Body of pancreas (tissue), 4 donors: ENCODE measurements at places on chromosomes 6 and 20. TPM values are rescaled to one million over a fixed set of nuclear protein-coding genes. Genes with fewer than 3 reads are reported as not detected.
A peak's percentile ranks its signal among the peaks of the same experiment; 100 is the strongest.

The LZTS3 gene
- total RNA-seq, result 72.2 TPM

DNA sequence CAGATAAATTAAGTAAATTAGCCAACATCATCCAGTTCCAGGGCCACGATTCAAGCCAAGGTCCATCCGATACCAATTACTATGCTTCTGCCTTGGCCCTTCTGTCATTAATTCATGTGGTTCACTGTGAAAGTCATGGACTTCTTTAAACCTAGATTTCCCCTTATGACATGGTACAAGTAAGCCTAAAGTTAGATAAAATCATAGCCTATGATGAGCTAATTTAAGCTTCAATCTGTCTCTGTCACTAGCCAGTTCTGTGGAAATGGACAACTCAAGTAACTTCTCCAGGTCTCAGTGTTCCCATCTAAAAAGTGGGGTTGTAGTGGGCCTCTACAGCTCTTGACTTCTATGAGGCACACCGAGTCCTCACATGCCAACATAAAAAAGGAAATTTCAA, 225.5 kb upstream of the MARCKS start:
- DNase-seq, result no peak

DNA sequence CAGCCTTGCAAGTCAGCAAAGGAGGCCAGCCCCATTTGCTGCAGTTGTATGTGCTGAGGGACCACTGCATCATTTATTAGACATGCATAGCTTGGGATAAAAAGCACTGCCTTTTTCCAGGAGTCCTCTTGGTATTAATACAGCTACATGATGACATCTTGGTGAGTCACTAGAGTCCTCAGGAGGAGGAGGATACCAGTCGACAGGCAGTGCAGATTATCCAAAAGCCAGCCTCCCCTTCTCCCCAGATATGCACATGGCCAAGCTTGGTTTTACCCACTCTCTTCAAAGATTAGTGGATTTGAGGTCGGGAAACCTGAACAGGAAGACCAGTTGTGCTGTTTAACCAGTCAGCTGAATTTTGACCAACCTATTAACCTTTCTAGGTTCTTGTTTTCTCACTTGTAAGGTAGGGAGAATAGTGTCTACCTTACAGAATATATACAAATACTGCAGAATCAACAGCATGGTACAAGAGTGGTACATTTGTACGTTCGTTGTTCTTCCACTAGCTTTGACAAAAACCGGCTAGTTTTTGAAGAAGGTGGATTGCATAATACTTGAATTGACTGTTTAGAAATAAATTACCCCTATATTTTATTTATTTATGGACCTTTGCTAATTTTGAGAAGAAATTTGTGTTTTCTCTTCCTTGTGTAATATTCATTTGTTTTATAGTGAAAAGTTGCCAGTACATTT, 31.9 kb downstream of the VAPB start:
- DNase-seq, result no peak

DNA sequence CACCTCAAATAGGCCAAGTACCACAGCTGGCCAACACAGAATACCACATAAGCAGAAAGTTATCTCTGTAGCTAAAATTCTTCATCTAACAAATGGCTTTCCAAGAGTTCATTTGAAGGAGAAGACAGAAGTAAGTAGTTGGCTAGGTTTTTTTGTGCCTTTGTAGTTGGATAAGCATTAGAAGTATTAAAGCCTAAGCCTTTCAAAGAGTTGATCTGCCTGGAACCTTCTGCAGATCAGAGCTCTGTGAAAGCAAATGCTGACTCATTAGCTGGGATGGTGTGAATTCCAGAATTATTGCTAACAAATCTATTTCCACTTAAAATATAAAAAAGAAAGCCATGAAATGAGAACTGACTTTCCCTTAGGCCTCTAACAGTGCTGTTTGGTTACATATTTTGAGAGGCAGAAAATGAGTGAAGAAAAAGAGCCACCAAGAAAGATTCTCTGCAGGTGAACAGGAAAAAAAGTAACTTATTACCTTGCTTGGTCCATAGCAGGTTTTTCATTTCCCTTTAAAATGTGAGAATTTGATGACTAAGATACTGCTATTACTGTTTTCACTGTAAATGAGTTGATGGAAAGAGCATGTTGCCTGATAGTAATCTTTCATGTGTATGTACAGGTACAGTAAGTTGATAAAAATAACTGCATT, 763.2 kb upstream of the FLRT3 start:
- DNase-seq, result no peak

GRCh38 chr20:48846516-48847492, 19.0 kb upstream of the PREX1 start:
- no peak for DNase-seq

- no peak for DNase-seq
These were observed 3.5 kb downstream of the FOXP4 start for GRCh38 chr6:41549673-41550072.

- DNase-seq, result no peak
These were observed 413.2 kb upstream of the GJE1 start for GRCh38 chr6:141719476-141719875.

- no peak for DNase-seq
These were observed 270.0 kb upstream of the ZFP64 start for GRCh38 chr20:52461582-52461981.

- DNase-seq, result peak; percentile 91
These were observed at the start of gene HMGA1 for GRCh38 chr6:34236443-34237315. Gene HMGA1, plus strand, starts transcription at chr6:34236873. Its CDS starts 3,908 bp downstream, at chr6:34240781.

DNA sequence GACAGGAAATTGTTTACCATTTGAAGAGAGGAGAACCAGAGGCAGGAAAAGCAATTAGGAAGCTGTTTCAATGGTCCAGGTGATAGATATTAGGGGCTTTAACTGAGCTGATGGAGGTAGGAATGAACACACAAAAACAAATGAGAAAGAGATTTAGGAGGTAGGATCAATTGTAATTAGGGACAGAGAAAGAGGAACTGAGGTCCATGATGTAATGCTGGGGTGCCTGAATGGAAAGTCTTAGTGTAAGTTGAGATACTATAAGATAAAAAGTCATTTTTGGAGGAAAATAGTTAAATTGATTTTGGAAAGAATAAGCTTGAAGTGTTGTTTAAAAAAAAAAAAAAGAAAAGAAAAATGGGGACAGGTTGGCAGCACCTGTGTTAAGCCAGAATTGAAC, 58.5 kb upstream of the B3GAT2 start:
- DNase-seq, result no peak

DNA sequence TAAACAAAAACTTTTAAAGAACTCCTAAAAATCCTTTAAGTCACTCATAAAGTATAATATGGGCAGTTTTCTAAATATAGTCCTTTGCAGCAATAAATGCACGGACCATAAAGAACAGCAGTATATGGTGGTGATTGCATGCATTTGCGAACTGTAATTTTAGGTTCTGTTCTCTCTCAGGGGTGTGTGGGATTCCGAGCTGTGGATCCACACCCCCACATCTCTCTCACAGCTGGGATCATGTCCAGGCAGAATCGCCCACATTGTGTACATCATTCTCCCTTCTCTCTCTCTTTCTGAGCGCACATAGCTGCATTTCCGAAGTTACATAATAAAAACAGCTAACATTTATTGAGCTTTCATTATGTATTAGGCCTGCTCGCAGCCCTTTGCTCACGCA, 28.6 kb downstream of the SLC52A3 start:
- no peak for DNase-seq

The SLA2 gene
- not detected for total RNA-seq

The KIF25 gene
- 1.8 TPM for total RNA-seq

DNA sequence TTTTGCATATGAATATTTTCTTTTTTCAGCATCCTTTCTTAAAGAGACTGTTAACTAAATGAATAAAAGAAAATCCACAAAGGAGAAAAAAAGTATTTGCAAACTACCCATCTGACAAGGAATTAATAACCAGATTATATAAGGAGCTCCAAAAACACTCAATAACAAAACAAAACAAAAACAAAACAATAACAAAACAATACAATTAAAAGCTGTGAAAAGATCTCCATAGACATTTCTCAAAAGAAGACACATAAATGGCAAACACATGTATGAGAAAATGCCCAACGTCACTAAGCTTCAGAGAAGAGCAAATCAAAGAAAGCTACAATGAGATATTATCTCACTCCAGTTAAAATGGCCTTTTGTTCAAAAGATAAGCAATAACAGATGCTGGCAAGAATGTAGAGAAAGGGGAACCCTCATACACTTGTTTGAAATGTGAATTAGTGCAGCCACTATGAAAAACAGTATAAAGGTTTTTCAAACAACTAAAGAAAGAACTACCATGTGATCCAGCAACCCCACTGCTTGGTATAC, 1310.0 kb upstream of the EYS start:
- no peak for DNase-seq
